ENCODE measurements at places on chromosomes 12 and 14. TPM values are rescaled to one million over a fixed set of nuclear protein-coding genes. Genes with fewer than 3 reads are reported as not detected.

The DTX1 gene
- 4.4 TPM for total RNA-seq

The KLRD1 gene
- total RNA-seq = 1.1 TPM

The PDZRN4 gene
- 0.14 TPM for total RNA-seq

The KCNA5 gene
- 0.33 TPM for total RNA-seq

The ANKRD13A gene
- total RNA-seq = 47.2 TPM

The NOVA1 gene
- total RNA-seq = 0.94 TPM

The TIMELESS gene
- 15.8 TPM for total RNA-seq

The EFS gene
- 1.6 TPM for total RNA-seq

The KRT85 gene
- total RNA-seq = 0.24 TPM

The RFX4 gene
- 0.05 TPM for total RNA-seq

The NTF3 gene
- total RNA-seq = 0.61 TPM

The SLC16A7 gene
- 11.0 TPM for total RNA-seq

The SLC5A8 gene
- 0.33 TPM for total RNA-seq

The LRIG3 gene
- total RNA-seq = 24.8 TPM

The FAM90A1 gene
- total RNA-seq = 0.24 TPM

The INHBC gene
- not detected for total RNA-seq

The CD163L1 gene
- 10.3 TPM for total RNA-seq

The KRT83 gene
- total RNA-seq = 0.33 TPM
